ENCODE measurements at places on chromosomes 3 and 15.

GRCh38 chr3:127274200-127274760 lies 13.6 kb downstream of the PRR20G start:
- DNase-seq: no peak

DNA sequence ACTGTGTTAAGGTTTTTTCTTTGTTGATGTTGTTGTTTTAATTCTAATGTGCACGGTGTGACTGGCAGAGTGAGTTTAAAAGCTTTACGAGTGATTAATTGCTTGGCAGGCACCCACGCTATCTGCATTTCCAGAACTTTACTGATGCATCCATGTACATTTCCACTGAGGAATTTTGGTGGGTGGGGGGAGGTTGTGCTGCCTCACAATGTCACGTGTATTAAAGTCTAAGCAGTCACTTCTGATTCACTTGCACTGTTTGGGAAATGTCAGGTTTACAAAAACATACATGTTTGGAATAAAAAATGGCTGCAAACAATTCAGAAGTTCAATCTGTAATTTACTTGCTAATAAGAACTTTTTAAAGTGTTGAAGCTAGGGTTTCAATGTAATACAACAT lies 38.5 kb upstream of the CTDSPL start:
- DNase-seq: no peak

DNA sequence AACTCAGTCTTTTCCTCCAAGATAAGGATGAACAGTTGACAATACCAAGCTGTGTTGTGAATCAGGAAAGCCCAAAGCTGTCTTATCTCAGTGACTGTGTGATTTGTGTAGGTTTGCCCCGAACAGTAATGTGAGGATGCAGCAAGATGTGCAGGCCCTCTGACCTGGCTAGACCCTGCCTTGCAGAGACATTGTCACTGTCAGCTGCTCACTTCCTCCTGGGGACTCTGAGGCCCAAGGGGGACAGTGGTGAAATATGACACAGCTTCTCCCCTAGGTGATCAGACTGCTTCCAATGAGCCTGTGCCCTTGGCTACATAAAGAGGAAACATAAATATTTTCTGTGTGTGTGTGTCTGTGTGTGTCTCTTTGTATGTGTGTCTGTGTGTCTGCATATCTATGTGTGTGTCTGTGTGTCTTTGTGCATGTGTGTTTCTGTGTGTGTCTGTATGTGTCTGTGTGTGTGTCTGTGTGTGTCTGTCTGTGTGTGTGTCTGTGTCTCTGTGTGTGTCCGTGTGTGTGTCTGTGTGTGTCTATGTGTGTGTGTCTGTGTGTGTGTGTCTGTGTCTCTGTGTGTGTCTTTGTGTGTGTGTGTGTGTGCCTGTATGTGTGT lies 21.7 kb downstream of the LRRK1 start:
- DNase-seq: no peak

DNA sequence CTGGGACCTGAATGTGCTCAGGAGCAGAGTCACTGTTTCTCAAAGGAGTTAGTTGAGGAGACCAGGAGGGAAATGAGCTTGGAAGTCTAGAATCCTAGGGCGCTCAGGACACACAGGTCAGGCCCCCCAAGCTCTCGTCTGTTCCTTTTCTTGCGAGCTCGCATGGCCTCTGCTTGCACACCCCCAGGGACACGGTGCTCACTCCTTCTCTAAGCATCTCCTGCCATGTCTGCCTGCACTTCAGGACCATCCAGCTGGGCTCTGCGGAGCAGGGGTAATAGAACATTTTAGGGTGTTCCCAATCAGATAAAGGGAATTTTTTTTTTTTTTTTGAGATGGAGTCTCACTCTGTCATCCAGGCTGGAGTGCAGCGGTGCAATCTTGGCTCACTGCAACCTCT lies 213.2 kb downstream of the XXYLT1 start:
- DNase-seq: no peak

DNA sequence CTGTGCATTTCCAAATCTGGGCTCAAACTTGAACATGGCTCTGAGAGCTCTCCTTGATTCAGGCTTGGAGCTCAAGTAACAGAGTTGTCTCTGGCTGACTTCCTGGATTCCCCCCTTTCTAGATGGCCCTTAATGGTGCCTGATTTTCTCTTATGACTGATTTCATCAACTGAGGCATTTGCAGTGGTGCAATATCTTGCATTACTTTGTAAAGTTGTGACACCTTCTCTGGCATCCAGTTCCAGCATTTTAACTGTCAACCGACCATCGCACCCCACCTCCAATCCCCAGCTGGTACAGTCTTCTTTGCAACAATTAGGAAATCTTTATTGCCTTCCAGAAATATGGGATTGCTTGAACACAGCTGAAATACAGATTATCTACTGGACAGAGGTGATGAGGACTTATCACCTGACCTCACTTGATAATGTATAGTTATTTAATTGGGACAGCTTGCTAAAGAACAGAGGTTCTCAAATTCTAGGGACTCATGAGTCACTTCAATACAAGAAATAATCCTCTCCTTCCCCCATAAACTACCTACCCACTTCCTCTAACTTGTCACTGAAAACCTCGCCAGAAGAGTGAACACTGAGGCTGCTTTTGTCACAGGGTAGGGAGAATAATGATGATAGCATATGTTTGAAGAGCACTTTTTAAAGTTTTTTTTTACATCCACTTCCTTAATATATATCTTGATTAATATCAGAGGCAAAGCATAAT lies 41.8 kb downstream of the FILIP1L start:
- DNase-seq: no peak

GRCh38 chr3:23254835-23255234 lies 51.7 kb downstream of the UBE2E2 start:
- no peak for DNase-seq

- DNase-seq: no peak
Observed at GRCh38 chr3:59873576-59874230, 823.9 kb upstream of the CFAP20DC start.
